ENCODE measurements at places on chromosomes 16 and 17.

DNA sequence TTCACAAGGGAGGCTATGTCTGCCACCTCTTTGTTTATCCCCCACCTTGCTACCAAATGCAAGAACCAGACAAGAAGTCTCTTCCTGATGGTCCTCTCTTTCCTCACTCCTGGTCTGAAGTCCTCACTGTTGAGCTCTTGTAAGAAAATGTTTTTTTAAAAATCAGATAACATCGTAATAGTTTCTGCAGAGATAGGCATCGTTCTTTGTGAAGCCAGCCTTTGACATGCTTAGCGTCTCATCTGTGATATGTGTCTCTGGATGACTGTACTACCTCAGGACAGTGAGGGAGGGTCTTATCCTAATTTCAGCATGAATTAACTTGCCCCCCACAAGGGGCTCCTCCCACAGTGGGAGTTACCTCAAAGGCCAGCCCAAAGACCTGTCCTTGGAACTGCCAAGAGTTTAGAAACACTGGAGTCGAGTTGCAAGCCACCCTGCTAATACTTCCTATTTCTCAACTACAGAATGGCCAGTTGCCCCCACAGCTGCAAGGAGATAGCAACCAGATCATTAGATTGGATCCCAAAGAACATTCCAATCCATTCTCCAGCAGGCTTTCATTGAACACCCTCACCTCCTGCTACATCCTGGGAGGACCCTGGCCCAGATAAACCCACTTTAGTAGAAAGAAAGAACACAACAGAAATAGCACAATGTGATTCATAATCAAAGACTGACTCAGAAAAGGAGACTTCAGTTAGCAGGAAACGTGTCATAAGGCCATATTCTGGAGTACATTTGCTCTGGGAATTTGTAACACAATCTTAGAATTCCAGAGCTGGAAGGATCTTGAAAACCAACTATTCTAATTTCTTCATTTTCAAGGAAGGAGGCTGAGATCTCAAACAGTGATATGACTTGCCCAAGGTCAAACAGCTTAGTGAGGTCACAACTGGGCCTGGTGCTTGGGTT lies 151.0 kb downstream of the IRX3 start:
- no peak for DNase-seq

- no peak for DNase-seq
Measured at GRCh38 chr16:2985462-2985861, 5.2 kb upstream of the PKMYT1 start.

DNA sequence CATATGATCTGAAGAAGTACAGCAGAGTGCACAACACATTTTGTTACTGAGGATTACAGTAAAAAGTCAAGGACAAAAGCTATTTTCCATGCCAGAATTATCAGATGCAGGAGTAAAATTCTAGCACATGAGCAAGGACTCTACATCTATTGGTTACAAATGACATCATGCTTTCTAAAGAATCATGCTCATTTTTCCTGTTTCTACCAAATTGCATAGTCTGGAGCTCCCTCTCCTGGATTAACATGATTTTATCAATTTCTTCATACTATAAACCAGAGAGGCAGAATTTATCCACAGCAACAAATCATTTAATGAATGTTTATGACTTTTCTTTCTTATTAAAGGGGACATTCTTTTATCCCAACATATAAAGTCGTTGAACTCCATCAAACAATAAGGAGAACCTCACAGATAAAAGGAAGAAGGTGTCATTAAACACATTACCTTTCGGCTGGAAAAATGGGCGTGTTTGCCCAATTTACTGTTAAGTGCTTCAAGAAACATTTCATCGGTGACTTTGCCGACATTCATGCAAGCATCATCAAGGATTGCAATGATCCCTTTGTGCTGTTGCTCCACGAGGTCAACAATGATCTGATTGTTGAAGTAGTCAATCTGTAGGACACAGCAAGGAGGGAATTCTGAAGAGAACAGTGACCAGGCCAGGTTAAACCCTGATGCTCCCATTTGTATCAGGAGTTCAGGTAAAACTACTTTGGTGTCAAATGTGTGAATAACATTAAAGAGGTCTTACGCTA lies 121.7 kb downstream of the MYO1D start:
- DNase-seq: no peak

GRCh38 chr17:34163646-34164045 lies 91.4 kb upstream of the CCL2 start:
- DNase-seq: no peak

- no peak for DNase-seq
Measured at GRCh38 chr17:46063241-46063640, 64.2 kb downstream of the STH start.

DNA sequence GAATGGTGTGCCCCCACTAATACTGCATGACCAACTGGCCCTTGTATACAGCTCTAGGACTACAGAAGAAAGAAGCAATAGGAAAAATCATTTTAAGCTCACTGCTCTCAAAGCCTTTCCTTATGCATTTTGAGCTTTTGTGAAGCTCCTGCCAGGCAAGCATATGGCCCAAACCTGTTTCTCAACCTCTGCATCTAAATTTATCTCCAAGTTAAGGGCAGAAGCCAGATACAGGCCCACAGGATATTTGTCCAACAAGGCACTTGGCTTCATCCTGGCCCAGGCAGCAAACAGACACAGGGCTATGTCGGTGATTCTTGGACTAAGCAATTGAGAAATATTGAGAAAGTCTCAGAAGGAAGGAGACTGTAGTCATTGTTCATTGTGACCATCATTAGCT lies 43.9 kb downstream of the CCT6B start:
- DNase-seq: no peak

DNA sequence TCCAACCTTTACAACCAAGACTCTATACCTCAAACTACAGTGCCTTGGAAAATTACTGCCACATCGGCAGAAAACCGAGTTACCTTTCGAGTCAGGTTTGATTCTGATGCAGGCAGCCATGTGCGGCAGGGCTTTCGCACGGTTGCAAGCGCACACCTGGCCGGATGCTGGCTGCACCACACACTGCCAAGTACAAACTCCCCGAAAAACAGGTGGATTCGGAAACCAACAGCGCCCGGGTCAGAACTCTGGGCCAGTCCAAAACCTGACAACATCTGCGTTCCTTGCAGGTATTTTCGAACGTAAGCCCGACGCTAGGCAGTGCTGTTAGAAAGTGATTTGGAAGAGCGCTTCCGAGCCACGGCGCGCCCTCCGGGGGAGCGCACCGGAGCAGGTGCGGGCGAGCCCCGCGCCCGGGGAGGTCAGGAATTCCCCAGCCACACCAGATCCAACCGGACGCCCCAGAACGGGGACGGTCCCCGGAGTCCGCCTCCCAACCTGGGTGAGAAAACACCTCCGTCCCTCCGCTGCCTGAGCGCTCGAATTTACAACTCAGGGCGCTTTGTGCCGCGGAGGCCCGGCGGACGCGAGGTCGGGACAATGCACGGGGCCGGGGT lies 1.2 kb downstream of the USP7 start:
- no peak for DNase-seq

DNA sequence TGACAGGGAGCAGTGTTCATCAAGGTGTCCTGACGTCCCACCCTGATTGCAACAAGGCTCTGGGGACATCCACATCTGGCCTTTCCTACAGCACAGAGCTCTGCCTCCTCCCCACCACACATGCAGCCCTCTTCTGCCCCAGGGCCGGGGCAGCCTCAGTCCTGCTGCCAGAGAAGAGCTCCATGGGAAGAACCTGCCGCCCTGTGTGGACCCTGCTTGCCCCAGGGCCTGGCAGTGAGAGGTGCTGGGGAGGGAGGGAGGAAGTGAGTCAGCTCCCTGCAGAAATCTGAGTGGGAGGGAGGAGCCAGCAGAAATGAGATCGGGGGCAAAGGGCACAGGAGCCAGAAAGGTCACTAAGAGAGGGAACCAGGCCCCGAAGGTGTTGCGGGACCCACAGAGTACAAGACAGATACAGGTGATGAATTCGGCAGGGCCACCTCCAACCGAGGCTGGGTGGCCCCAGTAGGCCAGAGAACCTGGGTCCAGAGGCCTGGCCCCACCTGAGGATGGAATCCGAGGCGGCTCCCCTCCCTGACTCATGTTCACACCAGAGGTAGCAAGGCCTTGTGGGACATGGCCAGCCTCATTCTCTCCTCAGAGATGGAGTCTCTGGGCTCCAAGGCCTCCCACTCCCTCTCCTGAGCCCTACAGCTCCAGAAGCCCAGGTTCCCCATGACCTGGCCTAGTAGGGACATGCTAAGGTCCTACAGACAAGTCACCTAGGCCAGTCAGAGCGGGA lies 24.8 kb downstream of the MYO18A start:
- DNase-seq: no peak

- DNase-seq: no peak
Measured at GRCh38 chr17:39659279-39660010, 5.7 kb upstream of the TCAP start.

DNA sequence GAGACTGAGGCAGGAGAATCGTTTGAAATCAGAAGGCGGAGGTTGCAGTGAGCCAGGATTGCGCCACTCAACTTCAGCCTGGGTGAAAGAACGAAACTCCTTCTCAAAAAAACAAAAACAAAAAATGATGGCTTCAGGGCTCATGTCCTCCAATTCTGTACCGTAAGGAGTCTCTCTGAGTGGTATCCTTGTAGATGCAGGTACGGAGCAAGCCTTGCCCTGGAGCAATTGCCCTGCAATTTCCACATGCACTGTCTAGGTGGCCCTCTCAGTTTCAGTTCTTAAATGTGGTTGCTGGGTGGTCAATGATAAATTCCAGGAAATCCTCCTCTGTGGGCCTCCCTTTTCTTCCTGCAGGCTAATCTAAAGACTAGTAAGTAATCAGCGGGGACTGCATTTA lies 10.6 kb downstream of the TMEM238L start:
- DNase-seq: no peak

DNA sequence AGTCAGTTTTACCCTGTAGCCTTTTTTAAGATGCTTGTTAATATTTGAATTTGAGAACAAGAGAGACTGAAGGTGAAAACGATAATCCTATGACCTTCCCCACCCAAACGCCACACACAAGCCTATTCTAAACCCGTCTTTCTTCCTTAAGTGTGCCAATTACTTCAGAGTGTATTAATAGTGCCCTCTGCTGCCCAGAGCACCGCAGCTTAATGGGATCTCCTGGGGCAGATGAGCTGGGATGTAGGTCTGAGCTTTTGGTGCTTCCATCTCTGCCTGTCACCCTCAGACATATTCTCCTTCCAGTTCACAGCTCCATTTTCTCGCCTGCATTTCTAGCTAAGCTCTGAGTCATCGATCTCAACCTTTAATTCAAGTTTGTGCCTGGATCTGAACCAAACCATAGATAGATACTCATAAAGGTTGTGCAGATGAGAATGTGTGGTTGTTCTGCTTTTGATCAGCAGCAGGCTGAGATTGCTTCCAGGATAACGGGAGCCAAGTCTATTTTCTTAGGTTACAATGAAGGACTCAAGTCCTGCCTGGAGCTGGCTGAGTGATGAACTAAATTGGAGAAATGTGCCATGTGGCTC lies 46.4 kb upstream of the CDH13 start:
- DNase-seq: no peak

Measured in GM12891 (cell line).